Amygdala (tissue), 56 donors: ENCODE measurements at places on chromosomes 6 and 20.

DNA sequence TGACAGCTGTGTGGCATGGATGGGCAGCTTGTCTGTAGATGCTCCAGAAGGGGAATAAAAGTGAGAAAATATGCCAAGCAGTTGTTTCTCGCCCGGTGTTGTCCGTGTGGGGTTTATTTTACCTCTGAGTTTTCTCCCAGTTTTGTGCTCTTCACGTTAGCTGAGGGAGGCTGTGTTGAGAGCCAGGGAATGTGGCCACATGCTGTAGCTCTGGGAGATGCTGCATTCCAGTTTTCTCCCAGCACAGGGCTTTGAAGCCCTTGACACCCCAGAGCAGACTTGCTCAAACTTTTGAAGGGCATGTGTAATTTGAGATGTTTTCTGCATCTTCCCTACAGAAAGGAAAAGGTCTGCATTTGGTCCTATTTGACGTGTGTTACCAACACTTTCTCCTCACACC lies 67.7 kb downstream of the RREB1 start:
- no peak for DNase-seq

DNA sequence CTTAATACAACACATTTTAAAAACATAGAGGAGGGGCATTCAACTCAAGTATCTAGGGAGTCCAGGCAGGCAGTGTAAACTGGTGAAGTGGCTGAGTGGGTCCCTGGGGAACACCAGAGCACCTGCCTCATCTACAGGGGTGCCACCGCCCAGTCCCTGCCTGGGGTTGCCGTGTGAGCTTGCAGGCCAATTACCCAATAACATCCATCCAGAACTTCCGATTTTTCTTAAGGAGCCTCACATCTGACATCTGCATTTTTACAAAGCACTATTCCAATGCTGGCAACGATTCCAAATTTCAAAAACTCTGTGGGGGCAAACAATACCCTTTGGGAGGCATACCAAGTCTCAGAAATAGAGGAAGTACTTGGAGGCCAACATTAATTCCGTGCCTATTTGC lies 288.4 kb upstream of the TSHZ2 start:
- no peak for DNase-seq

DNA sequence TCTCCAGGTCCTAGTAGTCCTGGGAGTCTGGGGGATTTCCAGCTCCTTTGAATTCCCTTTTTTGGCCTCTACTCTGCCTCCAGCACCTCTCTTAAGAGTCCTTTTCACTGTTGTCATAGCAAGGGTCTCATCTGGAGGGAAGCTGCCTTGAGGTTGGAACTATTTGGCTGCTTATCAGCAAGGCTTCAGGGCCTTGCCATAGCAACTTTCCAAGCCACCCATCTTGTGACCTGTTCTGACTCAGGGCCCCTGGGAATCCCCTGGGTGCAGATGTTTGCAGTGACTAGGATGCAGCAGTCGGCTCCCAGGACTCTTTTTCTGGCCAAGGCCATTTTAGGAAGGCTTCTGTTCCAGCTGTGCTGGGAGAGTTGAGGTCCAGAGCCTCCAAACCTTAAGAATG lies 12.4 kb downstream of the PKIG start:
- no peak for DNase-seq

DNA sequence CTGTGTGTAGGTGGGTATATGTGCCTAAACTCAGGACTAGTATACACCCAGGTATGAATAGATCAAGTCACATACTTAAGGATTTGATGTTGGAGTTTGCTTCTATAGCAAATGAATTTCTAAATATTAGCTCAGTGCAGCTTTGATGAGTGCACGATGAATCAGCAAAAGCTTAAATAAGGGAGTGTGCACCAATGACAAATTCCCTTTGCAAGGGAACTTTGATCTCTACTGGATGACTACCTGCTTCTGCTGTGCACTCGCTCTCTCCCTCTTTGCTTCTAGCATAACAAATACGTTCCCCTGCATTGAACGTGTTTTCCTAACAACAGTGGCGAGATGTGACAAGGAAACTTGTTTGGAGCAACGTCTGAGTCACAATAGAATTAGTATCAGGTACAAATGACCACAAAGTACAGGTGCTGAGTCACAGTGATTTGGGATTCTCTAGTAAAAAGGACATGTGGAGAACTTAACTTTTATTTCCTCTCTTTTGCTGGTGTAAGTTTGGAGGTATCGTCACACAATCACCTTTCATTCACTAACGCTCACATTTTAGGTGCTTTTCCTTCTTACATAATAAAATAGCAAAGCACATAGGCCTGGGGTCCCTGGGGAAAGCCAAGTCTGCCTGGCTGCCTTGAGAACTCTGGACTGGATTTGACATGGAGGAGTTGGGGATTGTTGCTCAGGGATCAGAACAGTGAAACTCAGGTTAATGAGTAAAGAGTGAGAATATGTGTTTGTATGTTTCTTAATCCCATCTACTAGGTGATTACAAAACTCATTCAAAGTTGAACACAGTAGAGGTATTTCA lies 49.7 kb downstream of the KLHL31 start:
- DNase-seq: no peak

GRCh38 chr6:127514179-127514772 lies 4.9 kb downstream of the MTCL3 start:
- no peak for DNase-seq

- no peak for DNase-seq
Observed at GRCh38 chr20:38649275-38649891, 47.8 kb downstream of the ARHGAP40 start.

DNA sequence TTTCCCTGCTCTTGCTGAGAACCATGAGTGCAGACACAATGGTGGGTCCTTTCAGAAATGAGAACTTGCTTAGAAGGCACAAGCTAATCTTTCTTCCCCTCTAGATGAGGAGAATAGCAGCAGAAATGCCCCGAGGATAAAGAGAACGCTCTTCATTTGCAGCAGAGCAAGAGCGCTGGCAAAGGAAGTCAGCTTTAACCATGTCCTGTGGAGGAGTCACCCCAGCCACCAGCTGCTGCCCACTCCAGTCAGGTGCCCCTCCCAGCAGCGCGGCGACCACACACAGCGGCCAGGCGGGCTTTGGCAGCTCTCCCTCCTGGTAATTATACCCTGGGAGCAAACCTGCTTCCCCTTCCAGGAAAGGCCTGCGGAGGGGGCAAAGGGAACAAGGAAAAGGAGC lies 42.4 kb upstream of the EMILIN3 start:
- DNase-seq: no peak
